ENCODE measurements at places on chromosomes 12 and 14.

DNA sequence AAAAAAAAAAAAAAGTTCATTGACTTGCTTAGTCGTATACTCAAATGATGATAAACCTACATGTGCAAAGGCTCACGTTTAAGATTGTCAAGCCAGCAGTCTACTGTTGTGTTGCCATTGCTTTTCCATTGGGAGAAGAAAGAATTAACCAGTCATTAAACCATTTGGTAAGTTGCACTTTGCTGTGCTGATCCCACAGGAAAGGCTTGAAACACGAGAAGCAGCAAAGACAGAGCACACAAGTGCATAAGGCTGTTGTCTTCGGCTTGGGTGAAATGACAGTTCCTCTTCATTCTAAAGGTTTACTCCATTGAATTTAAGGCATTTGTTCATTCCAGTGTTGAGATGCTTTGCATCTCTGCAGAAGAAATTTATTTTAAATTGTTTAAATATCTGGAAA, 50.1 kb downstream of the ZC3H14 start:
- no peak for DNase-seq

DNA sequence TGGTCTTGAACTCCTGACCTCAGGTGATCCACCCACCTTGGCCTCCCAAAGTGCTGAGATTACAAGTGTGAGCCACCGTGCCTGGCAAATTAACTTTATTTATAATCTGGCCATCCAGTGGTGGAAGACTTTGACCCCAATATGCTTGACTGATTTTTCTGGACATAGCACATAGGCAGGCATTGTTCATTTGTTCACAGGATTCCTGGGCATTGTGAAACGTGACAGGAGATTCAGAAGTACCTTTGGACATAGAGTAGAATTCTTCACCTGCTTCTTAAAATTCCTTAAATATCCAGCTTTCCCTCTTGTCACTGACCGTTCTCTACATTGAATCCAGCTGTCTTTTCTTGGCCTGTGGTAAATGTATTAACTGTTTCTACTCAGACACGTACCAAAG, 103.1 kb downstream of the SCN8A start:
- DNase-seq: no peak

DNA sequence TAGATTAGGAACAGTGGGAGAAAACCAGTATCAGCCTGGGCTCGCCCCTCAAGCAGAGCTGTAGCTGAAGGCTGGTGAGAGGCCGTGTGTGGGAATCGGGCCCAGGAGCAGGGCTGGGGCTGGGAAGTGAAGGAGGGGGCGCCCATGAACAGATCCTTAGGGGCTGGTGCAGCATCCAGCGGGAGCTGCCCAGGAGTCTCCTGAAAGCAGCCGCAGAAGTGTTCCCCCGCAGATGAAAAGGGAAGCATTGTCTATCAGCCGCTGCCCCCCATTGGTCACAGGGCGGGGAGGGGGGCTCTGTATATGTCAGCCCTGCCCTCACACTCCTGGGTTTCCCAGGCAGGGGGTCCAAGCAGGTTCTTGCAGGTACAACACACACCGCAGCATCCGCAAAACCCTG, 15.6 kb upstream of the RFLNA start:
- no peak for DNase-seq

- no peak for DNase-seq
Measured at GRCh38 chr14:54909817-54910558, 7.4 kb upstream of the GCH1 start.

DNA sequence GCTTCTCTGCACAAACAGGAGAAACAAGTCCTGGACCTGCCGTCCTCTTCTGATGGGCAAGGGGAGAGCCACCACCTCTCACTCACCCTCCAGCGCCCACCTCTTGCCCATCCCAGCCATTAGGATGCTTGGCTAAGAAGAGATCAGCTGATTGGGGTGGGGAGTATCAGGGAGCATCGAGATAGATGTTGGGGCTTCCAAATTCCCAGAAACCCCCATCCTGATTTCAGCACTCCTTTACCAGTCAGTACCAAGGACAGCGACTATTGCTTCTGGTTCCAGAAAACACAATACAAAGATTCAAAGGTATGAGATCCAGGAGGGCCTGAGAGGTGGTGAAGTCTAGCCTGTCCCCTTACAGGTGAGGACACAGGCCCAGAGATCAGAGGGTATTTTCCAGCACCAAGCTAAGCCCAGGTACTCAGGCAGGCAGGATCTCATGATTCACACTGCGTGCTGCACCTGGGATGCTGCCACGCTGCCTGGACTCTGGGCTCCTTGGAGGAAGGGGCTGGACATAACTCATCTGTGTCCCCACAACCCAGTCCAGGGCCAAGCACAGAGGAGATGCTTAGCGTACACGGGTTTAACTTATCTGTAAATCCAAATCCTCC, 76.6 kb downstream of the TUNAR start:
- DNase-seq: no peak

GRCh38 chr12:23618718-23619117, 330.8 kb downstream of the SOX5 start:
- DNase-seq: no peak

GRCh38 chr12:115223991-115224390, 540.0 kb upstream of the TBX3 start:
- DNase-seq: no peak

GRCh38 chr12:59941461-59941860, 345.6 kb downstream of the SLC16A7 start:
- DNase-seq: no peak

GRCh38 chr12:15155271-15155670, 65.9 kb downstream of the RERG start:
- no peak for DNase-seq

- no peak for DNase-seq
Measured at GRCh38 chr12:8038659-8039114, 6.2 kb downstream of the FOXJ2 start.

GRCh38 chr12:112937741-112938719, at the start of gene OAS3:
Gene OAS3, plus strand, starts transcription at chr12:112938474. Its CDS starts 57 bp downstream, at chr12:112938531.
- peak; percentile 59 for DNase-seq

GRCh38 chr14:49578141-49578540, 8.0 kb downstream of the RPS29 start:
- no peak for DNase-seq

DNA sequence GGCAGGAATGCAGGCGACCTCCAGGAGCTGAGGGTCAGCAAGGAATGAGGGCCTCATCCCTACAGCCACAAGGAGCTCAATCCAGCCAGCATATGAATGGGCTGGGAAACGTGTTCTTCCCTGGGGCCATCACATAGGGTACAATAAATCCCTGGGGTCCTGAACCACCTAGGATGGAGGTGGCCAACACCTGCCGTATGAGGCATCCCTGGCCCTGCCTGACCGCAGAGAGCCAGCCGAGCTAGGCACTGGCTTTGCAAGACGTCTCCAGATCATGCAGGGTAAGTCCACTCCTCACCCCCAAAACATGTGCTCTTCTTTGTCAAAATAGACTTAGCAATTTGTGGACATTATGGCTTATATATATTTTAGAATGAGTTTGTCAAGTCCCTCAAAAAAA, 303.7 kb upstream of the DIO3 start:
- DNase-seq: no peak

- DNase-seq: no peak
Measured at GRCh38 chr12:115859231-115859630, 418.3 kb downstream of the MED13L start.

DNA sequence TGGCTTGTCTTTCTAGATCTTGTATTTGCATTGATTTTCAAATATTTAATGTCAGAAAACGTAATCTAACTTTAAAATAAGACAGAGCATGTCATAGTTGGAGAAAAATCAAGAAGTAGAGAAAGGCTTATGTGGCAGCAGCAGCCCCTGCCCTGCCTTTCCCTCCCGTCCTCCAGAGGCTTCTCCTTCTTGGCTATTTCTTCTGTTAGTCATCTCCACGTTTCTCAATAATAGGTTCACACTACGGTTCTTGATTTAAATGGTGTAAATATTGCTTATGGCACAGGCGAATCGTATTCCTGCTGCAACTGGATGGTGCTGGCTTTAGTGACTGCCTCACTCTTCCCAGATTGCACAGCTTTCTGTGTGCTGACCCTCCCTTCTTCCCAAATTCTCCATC, 42.8 kb downstream of the SLC8B1 start:
- DNase-seq: no peak

- no peak for DNase-seq
Measured at GRCh38 chr12:3802721-3803120, 49.8 kb upstream of the CRACR2A start.

GRCh38 chr12:49983892-49984291, 11.1 kb downstream of the AQP6 start:
- DNase-seq: no peak

DNA sequence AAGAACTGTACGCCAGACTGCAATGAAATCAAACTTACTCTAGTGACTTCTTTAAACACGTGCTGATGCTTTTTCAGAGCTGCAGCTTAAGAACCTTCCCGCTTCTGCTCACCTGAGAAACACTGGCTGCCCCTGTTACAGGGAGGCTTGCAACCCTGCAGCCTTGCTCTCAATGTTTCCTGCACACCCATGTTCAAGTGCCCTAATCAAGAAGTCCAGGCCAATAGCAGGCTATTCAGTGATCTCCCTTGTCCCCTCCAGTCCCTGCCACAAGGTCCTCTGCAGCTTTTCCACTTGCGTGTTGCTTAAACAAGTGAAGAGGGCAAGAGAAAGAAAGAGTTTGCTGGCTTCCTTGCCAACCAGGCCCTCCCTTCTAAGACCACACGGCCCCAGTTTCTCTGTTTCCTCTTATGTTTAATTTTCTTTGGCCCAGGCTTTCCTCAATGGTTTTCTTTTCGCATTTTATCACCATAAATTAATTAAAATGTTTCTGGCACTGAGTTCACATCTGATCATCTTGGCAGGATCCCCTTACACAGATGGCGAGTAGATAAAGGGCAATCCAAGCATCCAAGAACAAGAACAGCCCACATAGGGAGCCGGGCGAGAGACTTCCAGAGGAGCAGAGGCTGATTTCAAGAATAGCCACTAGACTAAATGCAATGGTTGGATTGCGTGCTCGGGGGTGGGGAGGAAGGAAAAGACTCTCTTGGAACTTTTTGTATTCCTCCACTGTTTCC, 82.3 kb upstream of the CDKN3 start:
- DNase-seq: no peak

- no peak for DNase-seq
Measured at GRCh38 chr14:45181806-45182205, 46.1 kb downstream of the FANCM start.

Measured in T-helper 22 cell (primary cell).